ENCODE measurements at places on chromosomes 11 and 22.

DNA sequence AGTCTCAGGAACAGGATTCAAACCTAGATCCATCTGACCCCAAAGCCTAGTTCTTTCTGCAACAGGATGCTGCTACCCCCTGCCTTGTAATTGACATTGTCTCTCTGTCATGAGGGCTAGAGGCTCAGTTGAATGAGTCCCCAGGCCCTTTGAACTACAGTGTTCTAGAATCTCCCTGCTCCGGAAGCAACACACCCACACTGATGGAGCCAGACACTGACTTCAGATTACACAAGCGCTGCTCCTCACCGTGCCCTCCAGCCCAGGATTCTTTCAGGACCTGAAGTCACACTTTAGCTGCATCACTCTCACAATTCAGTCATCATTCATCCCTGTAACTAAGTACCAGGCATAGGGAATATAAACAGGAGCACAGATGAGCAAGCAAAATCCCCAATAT is 69.6 kb downstream of the RAB30 start:
- DNase-seq: no peak

- DNase-seq: peak; percentile 68
These were observed 128.6 kb upstream of the DDI1 start for GRCh38 chr11:103907548-103908455.

DNA sequence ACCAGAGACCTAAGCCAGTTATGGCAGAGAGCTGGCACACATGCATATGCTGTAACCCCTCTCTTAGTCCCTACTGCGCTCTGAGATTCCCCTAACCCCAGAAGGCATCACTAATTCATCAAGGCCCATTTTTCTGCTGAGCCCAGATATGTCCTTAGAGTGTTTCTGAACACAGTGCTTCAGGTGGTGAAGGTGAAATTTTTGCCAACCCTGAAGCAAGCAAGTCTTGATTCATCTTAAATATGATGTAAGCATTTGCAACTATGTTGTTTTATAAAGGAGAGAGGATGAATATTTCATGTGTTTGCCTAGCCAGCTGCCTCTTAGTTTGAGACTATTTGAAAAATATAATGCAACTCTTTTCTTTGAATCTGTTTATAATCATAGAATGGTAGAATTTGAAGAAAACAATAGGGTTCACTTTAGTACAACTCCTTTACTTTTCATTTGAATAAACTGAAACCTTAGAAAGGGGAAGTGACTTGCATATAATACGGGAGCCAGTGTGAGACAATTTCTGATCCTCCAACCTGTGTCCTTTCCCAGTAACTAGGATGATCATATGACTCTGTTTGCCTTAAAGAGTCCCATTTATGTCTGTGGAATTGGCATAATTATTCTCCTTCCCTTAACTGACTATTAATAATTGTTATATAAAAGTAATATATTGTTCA is 194.3 kb upstream of the MTNR1B start:
- DNase-seq: no peak

- DNase-seq: peak; percentile 74
These were observed 435.1 kb upstream of the DDI1 start for GRCh38 chr11:103601225-103601846.

- no peak for DNase-seq
These were observed 76.3 kb upstream of the DDI1 start for GRCh38 chr11:103960108-103960507.

DNA sequence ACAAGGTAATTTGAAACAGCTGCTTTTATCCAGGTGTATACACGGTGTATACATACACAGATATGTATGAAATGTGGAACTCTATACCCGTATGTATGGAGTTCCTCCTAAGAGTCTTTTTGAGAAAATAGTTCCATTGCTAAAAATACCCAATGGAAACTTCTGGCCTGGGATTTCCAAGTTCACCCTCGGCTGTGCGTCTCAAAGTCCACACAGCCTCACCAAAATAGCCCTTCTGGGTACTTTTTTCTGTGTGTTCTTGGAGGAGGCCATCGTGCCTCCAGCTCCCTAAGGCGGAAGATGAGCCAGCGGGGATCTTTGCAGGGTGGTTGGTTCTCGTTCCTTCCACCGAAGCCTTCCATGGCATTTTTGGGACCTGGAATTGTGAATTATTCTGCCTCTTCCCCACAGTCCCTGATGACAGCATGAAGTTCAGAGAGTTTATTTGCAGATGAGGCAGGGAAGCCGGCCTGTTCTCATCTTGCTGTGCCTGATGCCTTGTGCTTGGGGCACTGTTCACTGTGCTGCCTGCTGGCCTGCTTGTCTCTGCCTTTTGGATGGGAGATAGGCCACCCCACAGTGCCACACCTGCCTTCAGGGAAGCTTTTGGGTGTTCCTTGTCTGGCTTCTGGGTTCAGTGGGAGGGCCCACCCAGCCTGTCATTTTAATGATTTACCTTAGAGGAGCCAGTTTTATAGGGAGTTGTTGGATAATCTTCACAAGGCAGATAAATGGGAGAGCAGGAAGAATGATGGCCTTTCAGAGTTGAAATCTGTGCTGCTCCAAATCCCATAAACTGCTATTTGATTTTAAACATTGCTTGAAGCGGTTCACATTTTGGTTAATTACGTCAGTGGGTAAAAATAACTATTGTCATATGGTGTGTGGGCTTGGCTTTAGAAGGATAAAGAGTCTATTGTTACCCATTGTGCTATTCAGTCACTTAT is 112.7 kb upstream of the OR4B1 start:
- peak; percentile 13 for DNase-seq

Data from IMR-90 (cell line).